Activated CD4-positive, alpha-beta T cell treated with anti-CD3 and anti-CD28 coated beads for 4 hours (primary cell): ENCODE measurements at places on chromosomes 5 and 9.

GRCh38 chr9:119853126-119853525 lies 483.9 kb upstream of the BRINP1 start:
- no peak for DNase-seq

DNA sequence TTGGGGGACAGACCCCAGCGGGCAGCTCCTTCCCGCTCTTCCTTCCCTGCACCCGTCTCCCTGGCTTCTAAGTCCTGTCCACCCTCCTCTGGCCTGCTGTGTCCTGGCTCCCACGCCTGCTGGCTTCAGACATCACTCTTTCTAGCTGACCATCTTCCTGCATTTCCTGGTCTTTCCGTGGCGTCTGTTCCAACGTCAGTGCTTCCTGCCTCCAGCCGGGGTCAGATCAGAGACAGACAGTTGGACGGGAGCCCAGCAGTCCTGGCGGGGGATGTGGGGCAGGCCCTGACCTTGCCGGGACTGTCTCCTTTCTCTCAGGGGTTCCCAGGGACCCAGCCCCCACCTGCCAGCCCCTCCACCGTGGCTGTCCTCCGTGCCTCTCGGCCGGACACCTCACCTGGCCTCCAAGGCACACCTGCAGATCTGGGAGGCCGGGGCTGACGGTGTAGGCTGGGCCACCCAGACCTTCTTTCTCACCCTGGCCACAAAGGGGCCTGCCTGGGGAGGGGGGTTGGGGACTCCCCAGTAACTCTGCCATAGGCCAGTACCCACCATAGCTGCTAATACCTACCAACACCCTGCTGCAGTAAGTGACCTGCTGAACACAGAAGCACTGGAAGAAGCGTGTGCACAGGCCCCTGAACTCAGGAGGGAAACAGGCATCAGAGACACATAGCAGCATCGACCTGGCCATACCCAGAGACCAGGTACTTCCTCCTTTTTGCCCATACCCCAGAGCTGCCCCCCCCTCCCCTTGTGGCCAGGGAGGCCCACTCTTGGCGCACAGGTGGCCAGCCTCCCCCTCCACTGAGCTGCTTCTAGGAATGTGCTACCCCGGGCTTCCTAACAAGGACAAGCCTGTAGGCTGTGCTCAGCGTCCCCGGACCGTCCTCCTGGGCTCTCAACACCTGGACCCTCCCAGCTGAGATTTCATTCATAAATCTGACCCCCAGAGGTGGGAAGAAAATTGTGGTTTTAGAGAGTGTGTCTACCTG lies 5.1 kb downstream of the NRARP start:
- no peak for DNase-seq

DNA sequence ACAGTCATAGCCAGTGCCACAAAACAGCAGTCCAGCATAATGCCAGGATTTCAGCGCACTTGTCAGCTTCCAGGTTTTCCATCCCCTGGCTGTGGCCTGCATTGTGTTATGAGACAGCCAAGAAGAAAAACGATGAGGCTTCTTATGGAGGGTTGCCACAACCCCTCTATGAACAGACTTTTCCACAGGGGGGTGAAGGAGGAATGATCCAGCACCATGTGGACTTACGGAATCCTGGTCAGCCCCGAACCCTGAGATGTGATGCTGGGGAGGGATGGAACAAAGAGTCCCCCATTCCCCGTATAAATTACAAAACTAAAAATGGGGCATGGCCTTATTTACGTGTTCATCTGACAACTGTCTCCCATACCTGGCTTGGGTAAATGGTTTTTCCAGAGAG lies 32.6 kb downstream of the FAXDC2 start:
- DNase-seq, result no peak

DNA sequence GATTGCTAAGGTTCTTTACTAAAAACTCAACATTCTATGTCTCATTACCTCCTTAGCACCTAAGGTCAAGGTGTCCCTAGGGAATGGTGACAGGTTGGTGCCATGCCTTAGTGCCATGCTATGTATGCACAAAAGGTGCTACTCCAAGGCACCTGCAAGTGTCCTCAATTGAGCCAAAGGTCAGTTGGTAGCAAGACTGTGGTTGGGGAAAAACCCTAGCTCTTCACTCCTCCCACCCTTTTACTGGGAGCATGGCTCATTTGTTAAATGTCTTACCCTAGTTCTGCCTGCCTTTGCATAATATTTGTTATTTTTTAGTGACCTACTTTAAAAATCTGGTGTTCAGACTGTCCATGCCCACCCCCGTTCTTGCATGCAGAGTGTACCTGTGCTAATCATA lies 17.0 kb downstream of the ACO1 start:
- no peak for DNase-seq

GRCh38 chr9:87503927-87504326 lies 6.3 kb downstream of the DAPK1 start:
- DNase-seq, result no peak

GRCh38 chr5:96823900-96824380 lies 16.2 kb upstream of the ERAP1 start:
- no peak for DNase-seq

- DNase-seq, result no peak
Observed at GRCh38 chr9:116987721-116988485, 300.8 kb downstream of the TRIM32 start.

- DNase-seq, result no peak
Observed at GRCh38 chr9:15824310-15824709, 271.5 kb downstream of the CCDC171 start.
